ENCODE measurements at places on chromosomes 11 and 22.
A peak's percentile ranks its signal among the peaks of the same experiment; 100 is the strongest.

DNA sequence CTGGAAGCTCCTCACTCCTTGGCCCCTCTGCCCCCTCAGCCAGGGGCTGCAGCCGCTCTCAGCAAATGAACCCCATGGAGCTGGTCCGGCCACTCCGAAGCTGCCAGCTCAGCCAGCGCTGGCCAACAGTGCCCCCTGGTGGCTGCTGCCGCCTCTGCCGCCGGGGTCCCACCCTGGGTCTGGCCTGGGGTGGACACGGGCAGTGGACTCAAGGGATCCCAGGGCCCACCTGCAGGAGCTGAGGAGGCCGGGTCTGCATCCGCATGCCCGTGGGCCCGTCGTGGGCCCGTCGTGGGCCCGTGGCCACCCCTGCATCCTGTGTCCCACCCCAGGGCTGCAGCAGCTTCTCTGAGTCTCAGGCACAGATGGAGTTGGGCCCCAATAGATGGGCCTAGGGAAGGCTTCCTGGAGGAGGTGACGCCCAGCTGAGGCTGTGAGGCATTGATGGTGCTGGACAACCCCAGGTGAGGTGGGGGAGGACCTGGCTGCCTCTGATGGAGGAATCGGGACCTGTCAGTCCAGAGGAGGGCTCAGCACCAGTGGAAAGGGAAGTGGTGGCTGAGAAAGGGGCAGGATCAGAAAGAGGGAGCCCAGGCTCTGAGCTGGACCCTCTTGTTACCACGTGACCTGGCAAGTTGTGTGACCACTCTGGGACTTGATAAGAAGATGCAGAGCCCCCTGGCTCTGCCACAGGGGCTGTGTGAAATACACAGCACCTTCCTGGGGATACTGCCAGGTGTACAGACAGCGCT is 522.3 kb downstream of the BRD1 start:
- DNase-seq: peak; percentile 72

DNA sequence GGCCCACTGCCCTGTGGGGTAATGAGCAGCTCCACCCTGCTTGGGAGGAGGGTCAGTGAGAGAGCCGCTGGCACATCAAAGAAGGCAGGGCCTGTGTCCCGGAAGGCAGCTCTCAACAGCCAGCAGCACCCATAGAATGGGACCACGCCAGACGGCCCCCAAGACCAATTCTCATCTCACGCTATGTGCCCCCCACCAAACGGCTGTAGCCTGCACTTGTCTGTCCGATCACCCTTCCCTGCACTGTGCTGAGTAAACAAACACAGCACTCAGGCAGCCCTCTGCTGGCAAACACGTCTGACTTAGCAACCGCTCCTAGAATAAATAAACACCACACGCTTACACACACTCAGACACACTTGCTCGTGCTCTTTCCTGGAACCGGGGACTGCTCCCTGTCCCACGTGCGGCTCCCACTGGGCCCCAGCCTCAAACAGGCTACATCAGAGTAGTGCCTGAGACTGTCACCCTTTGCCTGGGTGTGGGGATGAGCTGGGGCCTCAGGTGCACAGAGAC is 53.2 kb upstream of the CDON start:
- DNase-seq: no peak

GRCh38 chr11:57321388-57322255 is 3.1 kb downstream of the TNKS1BP1 start:
- no peak for DNase-seq

DNA sequence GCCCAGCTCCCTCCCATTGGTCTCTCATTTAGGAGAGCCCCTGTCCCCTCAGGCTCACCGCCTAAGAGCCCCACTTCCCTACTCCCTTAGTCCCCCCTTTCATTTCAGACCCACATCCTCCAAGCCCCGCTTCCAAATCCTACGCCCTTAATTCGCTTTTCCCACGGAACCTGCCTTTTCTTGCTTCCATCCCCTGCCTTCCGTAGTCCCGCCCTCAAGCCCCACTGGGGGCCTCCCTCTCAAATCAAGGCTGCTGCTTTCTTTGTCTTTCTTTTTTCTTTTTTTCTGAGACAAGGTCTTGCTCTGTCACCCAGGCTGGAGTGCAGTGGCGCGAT is 396 bp downstream of the CCDC157 start:
- DNase-seq: no peak

All from activated CD4-positive, alpha-beta T cell treated with anti-CD3 and anti-CD28 coated beads, Interleukin-2, amount 50 U/mL, for 48 hours (primary cell).